Neural progenitor cell (in vitro differentiated cells): ENCODE measurements at places on chromosomes 5 and 9. TPM values are rescaled to one million over a fixed set of nuclear protein-coding genes. Genes with fewer than 3 reads are reported as not detected.

Gene ENTPD8
- not detected in 2 replicates for total RNA-seq

Gene DNAH5
- 0.39 and 0.62 TPM in 2 replicates for total RNA-seq

Gene FAM78A
- total RNA-seq, result 0.32 and 1.5 TPM in 2 replicates

Gene NME5
- total RNA-seq, result 6.7 and 8.0 TPM in 2 replicates

GRCh38 chr5:157233515-157233914, 32.4 kb upstream of the CYFIP2 start:
- H3K36me3 ChIP-seq, result no peaks in the 10 kb centered on the region
- H3K4me3 ChIP-seq, result no peak overlapping the region
- H3K27ac ChIP-seq, result no peak overlapping the region
- H3K4me1 ChIP-seq, result no peaks in the 10 kb centered on the region
- no peaks in the 10 kb centered on the region for H3K27me3 ChIP-seq
- no peak for DNase-seq

- H3K4me3 ChIP-seq, result no peak overlapping the region
- no peak overlapping the region for H3K27ac ChIP-seq
- H3K27me3 ChIP-seq, result no peaks in the 10 kb centered on the region
- no peak for DNase-seq
Observed at GRCh38 chr5:81242906-81243436, 9.8 kb downstream of the CKMT2 start.

DNA sequence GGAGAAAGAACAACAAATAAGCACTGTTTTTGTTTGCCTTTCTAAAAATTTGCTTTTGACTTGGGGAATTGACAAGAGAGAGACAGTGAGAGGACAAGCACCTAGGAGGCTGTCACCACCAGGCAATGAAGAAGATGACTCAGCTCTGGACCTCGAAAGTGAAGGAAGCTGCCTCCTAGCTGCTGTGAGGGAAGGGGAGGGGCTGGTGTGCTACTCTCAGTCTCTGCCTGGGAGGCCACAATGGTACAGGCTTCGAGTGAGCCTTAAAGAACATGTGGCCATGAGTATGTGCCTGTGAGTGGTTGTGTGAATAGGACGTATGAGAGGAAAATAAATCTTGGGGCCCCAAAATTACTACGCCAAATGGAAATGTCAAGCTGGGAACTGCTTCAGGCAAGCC, 7.1 kb upstream of the PLK2 start:
- peak; percentile 8 for DNase-seq
- H3K27me3 ChIP-seq, result no peaks in the 10 kb centered on the region
- no peak overlapping the region for H3K4me3 ChIP-seq

- DNase-seq, result peak; percentile 40
- H3K27ac ChIP-seq, result peak overlapping the region; percentile 81
Observed at GRCh38 chr5:142235870-142236672, 88.8 kb downstream of the SPRY4 start.

GRCh38 chr5:93704996-93705395, 36.4 kb downstream of the POU5F2 start:
- no peak for DNase-seq
- H3K27me3 ChIP-seq, result no peaks in the 10 kb centered on the region
- H3K36me3 ChIP-seq, result no peaks in the 10 kb centered on the region
- H3K4me1 ChIP-seq, result no peaks in the 10 kb centered on the region
- no peak overlapping the region for H3K4me3 ChIP-seq

DNA sequence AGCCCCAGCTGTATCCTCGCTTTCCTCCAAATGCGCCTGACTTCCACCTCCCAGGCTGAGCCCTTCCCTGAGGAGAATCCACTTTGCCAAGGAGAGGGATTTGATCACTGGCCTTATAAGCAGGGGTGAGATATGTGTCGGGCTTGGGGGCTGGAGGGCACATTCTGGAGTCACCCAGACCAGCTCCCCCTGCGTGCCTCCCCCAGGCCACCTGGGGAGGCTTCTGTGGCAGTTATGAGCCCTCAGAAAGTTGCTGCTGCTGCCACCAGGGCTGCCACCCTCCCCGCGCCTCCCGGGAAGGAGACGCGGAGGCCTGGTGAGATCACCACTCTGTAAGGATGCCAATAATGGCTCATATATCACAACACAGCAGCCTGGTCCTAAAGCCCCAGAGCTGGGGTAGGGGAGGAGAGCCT, 211.5 kb downstream of the PAPPA start:
- no peak overlapping the region for H3K4me3 ChIP-seq
- no peaks in the 10 kb centered on the region for H3K36me3 ChIP-seq
- H3K4me1 ChIP-seq, result peaks cover 5% of the 10 kb centered on the region
- H3K27me3 ChIP-seq, result no peaks in the 10 kb centered on the region
- no peak for DNase-seq

DNA sequence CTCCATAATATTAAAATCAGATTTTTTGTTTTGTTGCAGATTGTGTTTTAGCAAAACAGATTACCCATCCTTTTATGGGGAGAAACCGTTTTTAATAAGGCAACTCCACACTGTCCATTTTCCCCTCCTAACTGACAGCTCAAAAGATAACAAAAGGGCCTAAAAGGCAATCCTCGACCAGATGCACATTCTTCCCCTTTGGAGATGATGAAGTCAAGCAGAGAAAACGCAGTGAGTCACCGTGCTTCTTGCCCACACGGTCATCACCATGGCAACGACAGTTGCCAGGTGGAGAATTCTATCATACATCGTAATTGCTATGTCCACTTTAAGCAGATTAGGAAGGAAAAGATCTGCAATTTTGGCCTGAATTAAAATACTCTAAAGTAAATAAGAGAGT, 96.4 kb downstream of the DIRAS2 start:
- H3K36me3 ChIP-seq, result no peaks in the 10 kb centered on the region
- no peak overlapping the region for H3K4me3 ChIP-seq
- DNase-seq, result peak; percentile 93
- H3K27ac ChIP-seq, result no peak overlapping the region
- H3K4me1 ChIP-seq, result peaks cover 21% of the 10 kb centered on the region

GRCh38 chr5:111143910-111144309, 51.8 kb downstream of the WDR36 start:
- DNase-seq, result no peak
- no peak overlapping the region for H3K4me3 ChIP-seq
- no peaks in the 10 kb centered on the region for H3K27me3 ChIP-seq
- no peak overlapping the region for H3K27ac ChIP-seq

- H3K4me1 ChIP-seq, result peaks cover 14% of the 10 kb centered on the region
- no peaks in the 10 kb centered on the region for H3K27me3 ChIP-seq
- H3K36me3 ChIP-seq, result no peaks in the 10 kb centered on the region
Observed at GRCh38 chr9:20356403-20357036, 265.8 kb downstream of the MLLT3 start.

DNA sequence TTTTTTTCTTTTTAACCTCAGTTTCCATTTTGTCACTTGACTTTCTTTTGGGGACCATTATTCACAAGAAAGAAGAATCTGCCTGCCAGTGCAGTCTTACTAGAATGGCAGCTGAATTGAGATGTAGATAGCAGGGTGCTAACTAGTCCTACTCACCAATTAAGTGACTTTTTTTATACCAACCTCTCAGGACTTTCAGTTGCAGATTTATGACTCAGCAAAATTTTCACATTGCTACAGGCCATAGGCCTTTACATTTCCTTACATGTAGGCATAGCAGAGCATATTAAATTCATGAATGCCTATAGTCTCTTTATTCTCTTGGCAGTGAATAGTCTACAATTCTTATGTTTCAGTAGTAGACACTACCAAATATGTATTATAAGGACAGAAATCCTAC, 54.0 kb upstream of the FKTN start:
- no peaks in the 10 kb centered on the region for H3K4me1 ChIP-seq
- no peak for DNase-seq
- no peaks in the 10 kb centered on the region for H3K27me3 ChIP-seq
- no peak overlapping the region for H3K4me3 ChIP-seq

DNA sequence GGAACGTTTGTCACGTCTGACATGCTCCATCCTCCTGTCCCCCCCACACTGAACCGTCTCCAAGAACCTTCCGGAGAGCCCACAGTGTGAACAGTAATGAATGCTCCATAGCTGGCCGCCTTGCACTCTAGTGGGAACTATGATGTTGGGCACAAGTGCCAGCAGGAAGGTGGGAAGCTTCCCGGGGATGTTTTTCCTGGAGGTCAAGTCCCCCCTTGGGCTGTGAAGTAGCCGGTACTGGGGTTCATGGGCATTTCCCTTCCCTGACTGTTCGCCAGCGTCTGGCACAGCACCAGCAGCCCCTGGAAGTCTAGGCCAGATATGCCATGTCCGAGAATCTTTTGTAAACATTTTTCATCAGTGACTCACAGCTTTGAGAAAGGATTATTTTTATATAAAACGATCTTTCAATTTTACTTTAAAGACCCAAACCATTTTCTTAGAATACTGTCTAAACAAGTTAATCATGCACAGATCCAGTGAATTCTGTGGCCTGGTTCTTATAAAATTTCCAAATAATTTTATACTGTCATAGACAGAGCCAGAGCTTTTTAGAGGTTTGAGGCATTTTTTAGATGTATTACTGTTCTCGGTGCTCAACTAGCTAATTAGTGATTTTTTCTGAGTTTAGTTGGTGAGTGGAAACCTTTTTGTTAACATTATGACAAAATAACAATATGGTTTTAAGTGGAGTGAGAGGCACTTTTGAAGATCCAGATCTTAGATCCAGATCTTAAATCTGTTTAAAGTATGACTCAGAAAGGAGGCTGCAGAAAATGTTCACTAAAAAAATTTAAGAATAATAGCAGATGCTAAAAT, 11.6 kb downstream of the ABL1 start:
- no peaks in the 10 kb centered on the region for H3K36me3 ChIP-seq
- peaks cover 33% of the 10 kb centered on the region for H3K4me1 ChIP-seq
- no peak overlapping the region for H3K4me3 ChIP-seq
- no peaks in the 10 kb centered on the region for H3K27me3 ChIP-seq
- H3K27ac ChIP-seq, result peak overlapping the region; percentile 15
- DNase-seq, result no peak

GRCh38 chr5:172435362-172436077, 18.8 kb downstream of the SH3PXD2B start:
- H3K27ac ChIP-seq, result no peak overlapping the region
- no peaks in the 10 kb centered on the region for H3K27me3 ChIP-seq
- no peak for DNase-seq
- no peaks in the 10 kb centered on the region for H3K36me3 ChIP-seq
- no peak overlapping the region for H3K4me3 ChIP-seq

- no peak overlapping the region for H3K4me3 ChIP-seq
- H3K27me3 ChIP-seq, result no peaks in the 10 kb centered on the region
- no peak overlapping the region for H3K27ac ChIP-seq
- H3K36me3 ChIP-seq, result no peaks in the 10 kb centered on the region
- DNase-seq, result peak; percentile 56
- H3K4me1 ChIP-seq, result no peaks in the 10 kb centered on the region
Observed at GRCh38 chr5:1140171-1140817, 28.4 kb upstream of the SLC12A7 start.

DNA sequence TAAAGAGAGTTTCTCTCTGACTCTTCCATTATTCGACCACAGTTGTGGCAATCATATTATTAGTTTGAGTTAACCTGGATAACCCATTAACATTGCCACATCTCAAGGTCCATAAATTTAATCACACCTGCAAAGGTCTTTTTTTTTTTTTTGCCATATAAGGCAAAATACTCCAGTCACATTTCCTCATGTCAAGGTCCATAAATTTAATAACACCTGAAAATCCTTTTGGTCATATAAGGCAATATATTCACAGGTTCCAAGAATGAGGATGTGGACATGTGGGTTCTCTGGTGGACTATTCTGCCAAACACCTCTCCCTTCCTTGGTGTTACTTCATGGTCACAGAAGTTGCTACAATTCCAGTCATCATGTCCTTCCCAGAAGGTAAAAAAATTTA, 213.5 kb upstream of the COX7C start:
- no peaks in the 10 kb centered on the region for H3K4me1 ChIP-seq
- no peak overlapping the region for H3K27ac ChIP-seq
- DNase-seq, result no peak
- no peaks in the 10 kb centered on the region for H3K36me3 ChIP-seq
